ENCODE measurements at places on chromosomes 13 and 19.

DNA sequence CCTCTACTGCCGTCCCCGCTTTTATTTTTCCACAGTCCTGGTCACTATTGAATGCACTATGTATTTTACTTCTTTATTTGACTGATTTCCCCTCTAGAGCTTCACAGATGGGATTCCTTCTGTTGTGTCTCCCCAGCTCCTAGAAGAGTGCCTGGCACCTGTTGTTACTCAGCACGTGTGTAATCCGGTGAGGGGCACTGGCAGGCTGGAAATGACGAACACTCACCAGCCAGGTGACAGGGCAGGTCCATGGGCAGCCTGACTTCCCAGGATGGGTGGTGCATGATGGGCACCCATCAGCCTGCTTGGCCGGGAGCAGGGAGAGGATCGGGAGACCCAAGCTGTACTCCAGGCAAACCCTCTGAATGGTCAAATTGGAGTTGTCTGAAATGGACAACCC is 67.2 kb downstream of the CEBPG start:
- DNase-seq, result no peak

DNA sequence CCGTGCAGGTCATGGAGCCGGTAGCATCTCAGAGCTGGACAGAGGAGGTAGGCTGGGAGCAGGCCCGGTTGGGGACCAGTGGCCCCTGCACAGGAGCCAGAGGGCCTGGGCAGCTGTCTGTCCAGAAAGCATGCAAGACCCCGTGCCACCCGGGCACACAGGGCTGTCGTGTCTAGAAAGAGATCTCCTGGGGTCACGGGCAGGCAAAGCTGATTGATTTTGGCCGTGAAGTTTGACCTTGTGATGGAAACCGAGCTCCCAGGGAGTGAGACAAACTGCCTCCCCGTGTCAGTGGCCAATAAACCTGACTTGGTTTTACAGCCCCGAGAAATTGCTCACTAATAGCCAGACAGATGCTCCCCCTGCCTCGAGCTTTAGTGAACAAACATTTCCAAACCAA is 98.8 kb downstream of the KDM4B start:
- DNase-seq, result no peak

DNA sequence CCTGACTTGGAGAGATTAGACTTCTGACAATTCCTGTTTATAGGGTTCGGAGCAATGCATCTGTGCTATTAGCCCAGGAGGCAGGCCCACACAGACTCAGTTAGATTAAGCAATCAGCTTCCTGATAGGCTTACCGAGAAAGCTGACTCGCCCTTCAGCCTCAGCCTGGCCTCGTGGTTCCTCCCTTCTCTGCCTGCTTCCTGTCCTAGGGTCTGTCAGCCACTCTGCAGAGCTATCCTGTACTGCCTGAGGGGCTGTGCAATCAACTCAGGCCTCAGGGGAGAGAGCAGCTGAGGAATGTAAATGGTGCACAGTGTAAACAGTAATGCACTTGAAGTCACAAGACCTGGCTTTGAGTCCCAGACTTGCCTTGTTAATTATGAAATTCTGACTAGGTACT is 30.7 kb downstream of the HTR2A start:
- no peak for DNase-seq

DNA sequence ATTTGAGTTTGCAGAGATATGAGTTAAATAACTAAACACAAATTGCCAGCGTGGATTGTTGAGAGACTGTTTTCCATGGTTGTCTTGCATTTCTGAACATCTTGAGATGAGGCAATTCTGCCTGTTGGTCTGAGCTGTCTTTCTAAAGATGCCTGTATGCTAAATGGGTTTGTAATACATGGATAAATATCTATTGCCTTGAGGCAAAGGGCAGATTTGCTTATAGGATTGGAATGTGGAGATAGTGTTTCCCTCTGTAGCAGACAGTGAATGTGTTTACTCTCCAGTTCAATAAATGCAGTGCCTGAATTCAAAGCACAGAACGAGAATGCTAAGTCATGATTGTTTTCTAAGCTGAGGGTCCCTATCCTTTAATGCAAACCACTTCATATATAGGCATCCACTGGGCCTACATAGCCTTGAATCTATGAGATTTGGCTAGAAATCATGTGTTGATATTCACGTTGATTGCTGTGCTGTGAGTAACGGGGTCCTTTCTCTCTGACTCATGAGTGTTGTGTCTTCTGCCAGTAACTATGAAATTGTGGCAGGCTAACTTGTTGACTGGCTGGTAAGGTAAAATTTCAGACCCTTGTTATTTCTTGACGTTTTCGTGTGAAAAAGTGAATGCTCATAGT is 2554.8 kb downstream of the PCDH9 start:
- DNase-seq, result no peak

- no peak for DNase-seq
Observed at GRCh38 chr19:11067356-11068113, 21.7 kb upstream of the LDLR start.

DNA sequence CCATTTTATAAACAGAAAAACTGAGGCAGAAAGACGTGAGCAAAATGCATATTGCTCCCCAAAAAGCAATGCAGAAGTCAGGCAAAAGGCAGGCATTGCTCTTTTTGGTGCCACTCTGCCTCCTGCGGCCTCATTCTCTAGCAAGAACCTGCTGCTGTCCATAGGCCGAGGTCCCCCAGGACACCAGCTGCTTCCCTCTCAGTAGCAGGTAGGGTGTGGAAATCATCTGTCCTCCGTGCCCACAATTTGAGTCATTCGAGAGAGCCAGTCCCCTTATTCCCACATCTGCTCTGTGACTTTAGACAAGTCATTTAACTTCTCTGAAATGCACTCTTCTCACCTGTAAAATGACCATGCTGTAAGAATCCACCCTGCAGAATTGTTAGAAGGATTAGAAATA is 50.0 kb downstream of the TNFRSF19 start:
- DNase-seq, result no peak

- no peak for DNase-seq
Observed at GRCh38 chr19:1699386-1699785, 47.0 kb upstream of the TCF3 start.

GRCh38 chr13:72125561-72125960 is 258.6 kb upstream of the DACH1 start:
- no peak for DNase-seq

DNA sequence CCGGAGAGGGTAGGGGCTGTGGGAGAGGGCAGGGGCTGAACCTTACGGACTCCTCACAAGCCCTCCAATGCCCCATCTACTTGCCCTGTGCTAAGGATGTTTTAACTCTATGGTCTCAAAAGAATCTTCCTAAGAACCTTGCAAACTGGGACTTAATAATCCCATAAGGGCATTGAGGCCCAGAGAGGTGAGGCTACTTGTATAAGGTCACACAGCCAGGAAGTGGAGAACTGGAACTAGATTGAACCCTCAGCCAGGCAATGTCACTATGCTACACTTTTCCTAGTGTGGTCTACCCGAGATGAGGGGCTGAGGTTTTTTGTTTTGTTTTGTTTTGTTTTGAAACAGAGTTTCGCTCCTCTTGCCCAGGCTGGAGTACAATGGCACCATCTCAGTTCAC is 10.5 kb upstream of the APOC4 start:
- DNase-seq, result no peak

- no peak for DNase-seq
Observed at GRCh38 chr13:37835392-37835791, 34.2 kb downstream of the TRPC4 start.
